Fibroblast of skin of left biceps (primary cell): ENCODE measurements at places on chromosomes 2 and 18.

GRCh38 chr2:31200972-31201371 lies 16.3 kb downstream of the CAPN14 start:
- no peak for DNase-seq

- no peak for DNase-seq
Observed at GRCh38 chr2:17805717-17806363, 10.4 kb upstream of the MSGN1 start.

- DNase-seq: no peak
Observed at GRCh38 chr2:201006704-201007103, 43.2 kb upstream of the ORC2 start.

DNA sequence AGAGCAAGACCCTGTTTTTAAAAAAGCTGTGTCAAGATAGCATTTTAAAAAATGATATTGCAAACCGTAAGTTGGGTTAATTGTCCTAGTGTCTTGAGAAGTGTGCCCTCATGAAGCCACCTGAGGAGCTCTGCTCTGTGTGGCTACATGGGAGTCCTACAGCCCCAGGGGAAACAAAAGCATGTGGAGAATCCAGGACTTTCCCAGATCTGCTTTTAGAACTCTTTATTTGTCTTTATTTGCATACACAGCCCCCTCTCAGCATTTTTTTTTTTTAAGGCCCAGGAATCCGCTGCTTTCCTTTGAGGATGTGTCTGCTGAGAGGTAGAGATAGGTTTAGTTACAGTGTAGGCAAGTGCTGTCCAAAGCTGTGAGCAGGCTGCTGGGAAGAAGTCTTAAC lies 219.2 kb downstream of the FHOD3 start:
- DNase-seq: no peak

- no peak for DNase-seq
Observed at GRCh38 chr2:203692031-203692710, 14.3 kb upstream of the CD28 start.

DNA sequence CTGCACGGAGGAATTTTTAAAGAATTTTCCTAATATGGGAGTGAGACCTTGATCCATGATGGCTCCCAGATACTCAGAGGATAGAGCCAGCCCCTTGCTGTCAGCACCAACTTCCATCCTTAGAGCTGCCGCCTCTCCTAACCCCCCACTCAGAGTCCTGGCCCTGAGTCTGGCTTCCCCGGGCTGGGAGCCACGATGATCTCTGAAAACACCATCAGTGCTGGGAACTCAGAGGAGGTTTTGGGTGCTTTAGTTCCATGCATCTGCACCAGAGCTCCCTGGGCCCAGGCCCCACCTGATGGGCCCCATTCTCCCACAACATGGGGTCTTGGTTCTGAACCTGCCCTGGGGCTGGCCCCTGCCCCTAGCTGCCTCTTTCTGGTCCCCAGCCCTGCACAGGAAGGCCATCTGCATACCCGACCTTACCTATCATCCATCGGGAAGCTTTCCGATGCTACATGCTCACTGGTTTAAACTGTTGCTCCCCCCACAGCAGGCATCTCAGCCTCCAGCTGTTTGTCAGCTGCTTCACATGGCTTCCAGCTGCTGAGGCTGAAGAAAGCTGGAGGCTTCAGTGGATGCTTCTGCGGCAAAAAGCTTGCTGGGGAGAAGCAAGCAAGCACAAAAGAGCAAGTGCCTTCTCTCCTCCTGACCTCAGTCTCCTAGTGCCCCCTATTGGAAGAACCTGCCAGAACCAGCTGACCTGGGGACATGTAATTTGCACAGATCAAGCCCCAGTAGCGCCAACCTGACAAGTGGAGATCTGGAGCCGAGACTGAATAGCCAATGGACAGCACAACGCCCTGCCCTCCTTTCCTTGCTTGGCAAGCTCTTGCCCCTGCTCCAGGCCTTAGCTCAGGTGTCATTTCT lies 24.2 kb upstream of the RHOB start:
- DNase-seq: no peak

DNA sequence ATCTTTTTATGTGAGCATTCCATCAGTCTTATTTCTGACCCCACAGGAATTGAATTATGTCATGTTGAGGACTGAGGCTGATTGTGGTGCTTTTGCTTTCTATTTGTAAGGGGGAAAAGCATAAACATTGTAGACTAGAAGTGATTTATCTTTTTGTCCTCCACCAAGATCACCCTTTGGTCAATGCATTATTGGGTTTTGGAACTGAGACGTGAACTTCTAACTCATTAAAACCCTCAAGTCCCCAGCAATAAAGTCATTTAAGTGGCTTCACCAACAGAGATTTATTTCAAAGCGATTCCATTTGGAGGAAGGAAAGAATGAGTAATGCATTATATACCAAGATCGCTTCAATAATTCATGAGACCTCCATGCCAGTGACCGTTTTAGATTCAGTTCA lies 75.5 kb upstream of the TXNDC2 start:
- no peak for DNase-seq
